ENCODE measurements at places on chromosomes 11 and 22.

DNA sequence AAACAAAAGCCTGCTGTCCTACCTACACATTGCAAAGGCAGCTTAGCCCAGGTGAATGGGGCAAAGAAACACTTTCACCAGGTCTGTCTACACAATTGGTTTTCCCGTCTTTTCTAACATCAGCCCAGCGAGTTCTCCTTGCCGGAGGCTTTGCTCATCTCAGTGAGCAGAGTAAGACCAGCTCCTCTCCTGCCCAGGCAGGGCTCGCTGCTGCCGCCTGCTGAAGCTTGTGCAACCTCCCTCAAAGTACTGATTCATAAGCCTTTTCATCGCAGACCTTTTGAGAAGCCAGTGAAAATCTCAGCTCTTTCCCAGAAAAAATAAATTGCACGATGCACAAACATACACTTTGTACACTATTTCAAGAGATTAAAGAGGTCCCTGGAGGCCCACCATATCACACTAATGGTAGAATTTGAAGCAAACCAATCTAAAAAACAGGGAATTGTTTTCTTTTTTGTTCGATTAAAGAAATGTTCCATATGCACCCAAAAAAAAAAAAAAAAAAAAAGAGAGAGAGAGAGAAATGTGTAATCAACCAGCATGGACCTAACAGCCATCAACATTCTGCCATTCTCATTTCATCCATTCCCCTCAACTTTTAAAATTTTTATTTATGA lies 328.1 kb upstream of the MPPED2 start:
- no peak for DNase-seq

GRCh38 chr11:59753650-59754493 lies 1.3 kb upstream of the STX3 start:
- peak; percentile 33 for DNase-seq

DNA sequence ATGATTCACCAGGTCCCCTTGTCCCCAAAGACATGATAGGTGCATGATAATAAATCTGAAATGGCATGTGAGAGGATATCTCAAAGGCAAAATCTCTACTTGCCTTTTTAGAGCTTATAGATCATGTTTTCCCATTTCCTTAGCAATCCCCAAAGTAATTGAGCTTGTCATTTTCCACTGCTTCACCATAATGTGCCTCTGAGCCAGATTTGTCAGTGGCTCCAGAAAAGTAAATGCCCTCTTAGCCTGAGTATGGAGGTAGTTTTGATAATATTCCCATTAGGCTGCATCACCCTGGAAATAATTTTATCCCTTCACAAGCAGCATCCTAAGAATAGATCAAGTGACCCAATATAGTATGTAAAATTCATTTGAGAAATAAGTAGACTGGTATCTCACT lies 36.7 kb upstream of the ADSL start:
- no peak for DNase-seq

DNA sequence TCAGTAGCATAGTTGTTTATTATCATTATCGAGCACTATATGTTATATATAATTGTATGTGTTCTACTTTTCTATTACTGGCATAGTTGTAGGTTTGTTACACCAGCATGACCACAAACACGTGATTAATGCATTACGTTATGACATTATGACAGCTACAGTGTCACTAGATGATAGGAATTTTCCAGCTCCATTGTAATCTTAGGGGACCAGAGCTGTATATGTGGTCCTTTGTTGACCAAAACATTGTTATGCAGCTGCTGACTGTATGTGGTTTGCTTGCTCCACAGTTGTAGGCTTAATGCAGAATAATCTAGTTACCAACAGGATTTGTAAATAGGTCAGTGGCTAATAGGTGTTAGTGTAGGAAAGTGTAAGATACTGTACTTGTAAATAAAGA lies 66.1 kb downstream of the HSD17B12 start:
- DNase-seq: no peak

DNA sequence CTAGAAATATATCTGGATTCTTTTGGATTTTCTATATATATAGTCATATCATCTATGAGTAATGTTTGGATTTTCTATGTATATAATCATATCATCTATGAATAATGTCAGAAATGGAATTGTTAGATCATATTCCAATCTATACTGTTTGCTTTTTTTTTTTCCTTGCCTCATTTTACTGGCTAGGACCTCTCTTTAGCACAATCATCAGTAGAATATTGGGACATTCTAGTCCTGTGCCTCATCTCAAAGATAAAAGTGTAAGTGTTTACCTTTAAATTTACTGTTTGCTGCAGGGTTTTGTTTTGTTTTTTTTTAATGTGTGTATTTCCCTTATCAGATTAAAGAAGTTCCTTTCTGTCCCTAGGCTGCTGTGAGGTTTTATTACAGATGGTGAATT lies 97.0 kb downstream of the C11orf65 start:
- no peak for DNase-seq

DNA sequence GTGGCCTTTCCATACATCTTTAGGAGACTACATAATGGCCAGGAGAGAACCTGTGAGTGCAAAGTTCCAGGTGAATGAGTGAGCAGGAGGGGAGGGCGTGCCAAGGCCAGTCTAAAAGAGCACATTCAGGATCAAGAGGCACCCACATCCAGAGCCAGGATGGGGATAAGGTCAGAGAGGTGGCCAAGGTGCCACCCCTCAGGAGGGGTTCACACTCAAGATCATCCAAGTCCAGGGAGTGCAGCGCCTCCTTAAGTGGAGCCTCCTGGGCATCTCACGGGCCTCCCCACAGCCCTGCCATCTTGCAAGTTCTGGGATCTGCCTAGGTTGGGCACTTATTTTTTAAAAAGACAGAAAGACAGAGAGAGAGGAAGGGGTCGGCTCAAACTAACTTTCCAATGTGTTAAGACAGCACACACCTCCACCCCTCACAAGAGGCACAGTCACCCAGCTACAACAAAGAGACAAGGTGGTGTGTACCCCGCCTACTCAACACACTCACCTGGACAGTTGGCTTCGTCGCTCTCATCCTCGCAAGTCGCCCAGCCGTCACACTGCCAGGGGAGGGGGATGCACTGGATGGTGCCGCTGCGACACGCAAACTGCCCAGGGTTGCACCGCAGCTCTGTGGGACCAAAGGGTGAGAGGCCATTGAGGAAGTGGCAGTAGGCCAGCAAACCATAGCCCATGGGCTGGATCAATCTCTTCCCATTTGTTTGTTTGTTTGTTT lies 33.2 kb downstream of the DGCR2 start:
- no peak for DNase-seq

DNA sequence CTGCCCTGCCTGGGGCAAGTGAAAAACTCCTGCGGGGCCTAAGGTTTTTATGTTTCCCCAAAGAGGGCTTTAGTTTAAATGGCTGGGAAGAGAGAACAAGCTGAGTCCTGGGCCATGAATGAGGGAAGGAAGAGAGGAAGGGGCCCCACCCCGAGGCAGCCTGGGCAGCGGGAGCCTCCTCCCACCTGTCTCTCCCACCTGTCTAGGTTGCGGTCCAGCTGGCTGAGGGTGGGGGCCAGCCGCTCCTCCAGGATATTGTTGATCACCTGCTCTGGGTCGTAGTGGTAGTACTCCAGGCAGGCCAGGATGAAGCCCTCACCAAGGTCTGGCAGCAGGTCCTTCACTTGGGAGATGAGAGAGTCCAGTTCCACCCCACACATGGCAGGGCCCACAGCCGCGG lies 34.6 kb downstream of the UQCR10 start:
- no peak for DNase-seq

GRCh38 chr22:46240073-46240472 lies 10.0 kb downstream of the CDPF1 start:
- no peak for DNase-seq

DNA sequence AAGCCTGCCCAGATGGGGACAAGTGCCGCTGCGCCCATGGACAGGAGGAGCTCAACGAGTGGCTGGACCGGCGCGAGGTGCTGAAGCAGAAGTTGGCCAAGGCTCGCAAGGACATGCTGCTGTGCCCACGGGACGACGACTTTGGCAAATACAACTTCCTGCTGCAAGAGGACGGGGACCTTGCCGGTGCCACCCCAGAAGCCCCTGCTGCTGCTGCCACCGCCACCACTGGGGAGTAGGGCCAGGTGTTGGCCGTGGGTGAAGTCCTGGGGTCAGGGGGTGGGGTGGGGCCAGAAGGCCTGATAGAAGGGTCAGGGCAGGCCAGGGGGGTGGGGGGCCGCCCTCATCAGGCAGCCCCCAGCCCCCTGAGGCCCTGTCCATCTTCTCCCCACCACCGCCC lies 24.6 kb upstream of the TEF start:
- DNase-seq: no peak

- DNase-seq: no peak
Observed at GRCh38 chr11:128341280-128342248, 245.8 kb downstream of the ETS1 start.

DNA sequence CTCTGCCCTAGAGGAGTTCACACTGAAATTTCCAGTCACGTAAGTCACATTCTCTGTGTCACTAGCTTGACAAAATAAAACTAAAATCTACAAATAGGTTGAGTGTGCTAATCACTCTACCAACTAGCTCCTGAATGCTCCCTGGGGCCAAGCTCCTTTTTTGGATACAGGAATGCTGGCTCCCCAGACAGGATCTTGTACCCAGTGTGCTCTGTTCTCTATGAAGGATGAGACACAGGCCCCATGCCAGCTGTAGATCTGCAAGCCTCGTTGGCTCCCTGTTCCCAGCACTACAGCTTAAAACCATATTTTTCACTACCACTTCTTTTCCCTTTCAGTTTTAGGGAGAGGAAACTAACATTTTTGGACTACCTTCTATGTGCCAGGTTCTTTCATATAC lies 3.7 kb upstream of the IPO7 start:
- no peak for DNase-seq

- no peak for DNase-seq
Observed at GRCh38 chr11:114799476-114799875, 121.1 kb downstream of the NXPE2 start.

- DNase-seq: no peak
Observed at GRCh38 chr11:65641297-65642013, 3.6 kb downstream of the SIPA1 start.

DNA sequence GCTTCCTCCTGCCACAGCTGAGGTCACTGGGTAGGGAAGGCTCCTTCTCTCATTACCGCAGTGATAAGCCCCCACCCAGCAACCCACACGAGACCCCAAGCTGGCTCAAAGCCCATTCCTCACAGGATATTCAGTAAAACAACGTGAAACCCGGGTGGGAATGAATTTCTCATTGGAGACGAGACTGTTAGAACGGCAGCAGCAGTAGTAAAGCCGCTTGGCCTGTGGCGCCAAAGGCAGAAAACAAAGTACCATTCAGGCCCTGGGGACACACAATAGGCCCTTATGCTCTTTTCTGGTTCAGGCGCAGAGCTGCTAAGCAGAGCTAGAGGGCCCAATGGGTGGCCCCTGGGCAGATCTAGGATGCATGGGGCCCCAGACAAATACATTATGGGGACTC lies 45.3 kb downstream of the PC start:
- no peak for DNase-seq

GRCh38 chr11:76658651-76659650 lies 11.6 kb downstream of the LRRC32 start:
- no peak for DNase-seq

Measured in NCI-H1048 (cell line).